ENCODE measurements at places on chromosomes 5 and 9. TPM values are rescaled to one million over a fixed set of nuclear protein-coding genes. Genes with fewer than 3 reads are reported as not detected.
A peak's percentile ranks its signal among the peaks of the same experiment; 100 is the strongest.

GRCh38 chr5:79845448-79846197, 145.4 kb downstream of the MTX3 start:
- no peak for DNase-seq
- H3K36me3 ChIP-seq = no peaks in the 10 kb centered on the region
- no peak overlapping the region for H3K4me3 ChIP-seq
- no peak overlapping the region for H3K27ac ChIP-seq

DNA sequence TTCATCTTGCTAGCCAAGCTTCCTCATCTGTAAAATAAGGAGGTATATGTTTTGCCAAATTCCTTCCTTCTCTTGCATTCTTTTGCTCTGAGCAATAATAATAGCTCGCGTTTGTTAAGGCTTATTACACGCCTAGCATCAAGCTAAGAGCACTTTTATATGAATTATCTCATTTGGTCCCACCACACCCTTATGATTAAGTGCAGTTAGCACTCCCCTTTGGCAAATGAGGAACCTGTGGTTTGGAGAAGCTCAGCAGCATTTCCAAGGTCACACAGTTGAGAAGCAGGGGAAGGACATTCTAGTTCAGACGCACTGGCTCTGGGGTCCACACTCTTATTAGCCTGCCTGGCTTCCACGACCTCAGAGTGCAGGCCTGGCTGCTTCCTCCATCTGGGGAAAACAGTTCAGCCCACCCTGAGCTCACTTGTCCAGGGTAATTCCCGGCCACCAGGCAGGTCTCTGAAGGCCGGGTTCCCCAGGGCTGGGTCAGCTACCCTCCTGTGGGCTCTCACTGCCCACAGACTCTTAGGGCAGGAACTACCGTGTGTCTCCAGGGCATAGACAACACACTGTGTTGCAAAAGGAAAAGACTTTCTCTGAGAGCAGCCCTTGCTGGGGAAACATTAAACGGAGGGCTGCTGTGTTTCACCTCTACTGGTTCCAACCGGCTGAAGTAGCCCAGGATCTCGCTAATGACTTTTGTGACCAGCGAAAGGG, 9.9 kb upstream of the FBP1 start:
- H3K4me1 ChIP-seq = peaks cover 5% of the 10 kb centered on the region
- peak overlapping the region; percentile 71 for H3K27ac ChIP-seq
- H3K36me3 ChIP-seq = no peaks in the 10 kb centered on the region
- H3K4me3 ChIP-seq = no peak overlapping the region
- peak; percentile 30 for DNase-seq

DNA sequence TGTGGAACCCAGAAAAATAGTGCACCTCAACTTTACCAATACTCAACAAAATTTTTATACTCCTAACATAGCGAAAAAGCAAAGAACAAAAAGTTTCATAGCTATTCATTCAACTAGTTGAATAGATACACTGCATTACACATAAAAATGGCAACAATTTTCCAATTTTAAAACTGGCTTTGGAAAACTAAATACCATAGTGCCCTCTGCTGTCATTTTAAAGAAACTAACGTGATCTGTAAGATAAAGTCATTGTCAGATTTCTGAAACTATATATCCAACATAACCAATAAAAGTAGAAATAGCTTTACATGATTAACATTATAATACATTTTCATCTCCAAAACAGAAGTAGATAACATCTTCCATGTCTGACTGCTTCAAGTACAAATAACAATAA, 31.6 kb downstream of the DTWD2 start:
- H3K36me3 ChIP-seq = no peaks in the 10 kb centered on the region
- DNase-seq = no peak
- no peak overlapping the region for H3K4me3 ChIP-seq
- no peaks in the 10 kb centered on the region for H3K4me1 ChIP-seq
- H3K27ac ChIP-seq = no peak overlapping the region

DNA sequence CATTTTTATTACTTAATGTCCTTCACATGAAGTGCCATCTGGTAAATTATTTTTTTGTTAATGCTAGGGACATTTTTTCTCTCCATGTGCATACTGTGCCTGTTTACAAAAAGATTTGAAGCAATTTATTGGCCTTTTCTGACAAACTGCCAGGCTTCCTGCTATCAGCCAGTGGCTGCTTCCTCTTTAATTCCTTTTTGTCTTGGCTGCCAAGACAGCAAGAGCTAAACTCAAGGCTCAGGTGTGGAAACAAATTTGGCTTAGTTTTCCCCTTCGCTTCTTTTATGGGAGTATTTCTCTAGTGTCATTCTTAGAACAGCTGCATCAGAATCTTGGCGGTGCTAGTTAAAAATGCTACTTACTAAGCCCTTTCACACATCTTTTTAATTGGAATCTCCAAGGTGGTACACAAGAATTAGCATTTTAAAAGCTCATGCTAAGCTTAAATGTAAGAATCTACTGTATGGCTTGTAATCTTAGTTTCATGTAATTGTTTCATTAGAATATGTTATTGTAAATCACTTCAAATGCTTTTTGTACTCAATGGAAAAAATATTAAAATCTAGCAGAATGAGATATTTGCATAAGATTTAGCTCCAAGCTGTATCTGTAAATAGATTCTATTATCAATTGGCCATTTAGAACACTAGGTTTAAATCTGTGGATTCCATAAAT, 134.2 kb upstream of the RASGRF2 start:
- no peak overlapping the region for H3K4me3 ChIP-seq
- H3K36me3 ChIP-seq = no peaks in the 10 kb centered on the region
- no peaks in the 10 kb centered on the region for H3K27me3 ChIP-seq
- no peak overlapping the region for H3K27ac ChIP-seq

DNA sequence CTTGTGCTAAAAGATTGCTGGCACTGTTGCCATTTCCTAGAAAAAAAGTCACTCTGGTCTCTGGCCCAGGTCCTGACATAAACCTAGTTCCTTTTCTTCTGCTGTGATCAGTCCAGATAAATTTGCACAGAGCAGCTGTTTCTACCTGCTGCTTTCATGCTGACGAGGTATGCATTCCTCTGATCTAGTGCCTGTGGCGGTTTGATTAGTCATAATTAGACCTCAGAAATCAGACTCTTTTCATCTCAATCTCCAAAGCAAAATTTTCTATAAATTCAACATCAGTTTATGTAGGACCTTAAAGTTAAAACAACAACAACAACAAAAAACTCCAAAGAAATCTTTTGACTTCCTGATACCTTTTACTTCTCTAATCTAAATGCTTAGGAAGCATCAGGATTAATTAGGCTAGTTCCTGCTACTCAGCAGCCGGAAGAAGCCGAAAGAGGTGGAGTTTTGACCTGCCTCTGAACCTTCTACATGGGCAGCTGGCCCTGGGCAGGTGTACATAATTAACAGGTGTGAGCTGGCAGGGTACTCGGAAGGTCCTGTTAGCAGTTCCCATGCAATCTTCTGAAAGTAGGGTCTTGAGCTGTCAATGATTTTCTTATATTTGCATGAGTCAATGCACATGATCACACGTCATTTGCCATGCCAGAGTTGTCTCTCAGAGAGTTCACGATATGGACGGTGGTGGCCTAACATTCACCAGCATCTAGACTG, 83.3 kb upstream of the CCDC112 start:
- no peaks in the 10 kb centered on the region for H3K27me3 ChIP-seq
- DNase-seq = peak; percentile 84
- H3K4me1 ChIP-seq = peaks cover 3% of the 10 kb centered on the region
- no peaks in the 10 kb centered on the region for H3K36me3 ChIP-seq
- peak overlapping the region; percentile 8 for H3K4me3 ChIP-seq
- no peak overlapping the region for H3K27ac ChIP-seq

- H3K4me1 ChIP-seq = peaks cover 3% of the 10 kb centered on the region
- H3K4me3 ChIP-seq = no peak overlapping the region
- no peak for DNase-seq
- no peaks in the 10 kb centered on the region for H3K36me3 ChIP-seq
Measured at GRCh38 chr5:141487131-141487530, 1.8 kb upstream of the PCDHGC5 start.

GRCh38 chr5:107661038-107661649, 9.6 kb downstream of the EFNA5 start:
- H3K4me1 ChIP-seq = peaks cover 3% of the 10 kb centered on the region
- H3K36me3 ChIP-seq = no peaks in the 10 kb centered on the region
- H3K27ac ChIP-seq = no peak overlapping the region
- no peak overlapping the region for H3K4me3 ChIP-seq
- H3K27me3 ChIP-seq = no peaks in the 10 kb centered on the region
- DNase-seq = no peak

DNA sequence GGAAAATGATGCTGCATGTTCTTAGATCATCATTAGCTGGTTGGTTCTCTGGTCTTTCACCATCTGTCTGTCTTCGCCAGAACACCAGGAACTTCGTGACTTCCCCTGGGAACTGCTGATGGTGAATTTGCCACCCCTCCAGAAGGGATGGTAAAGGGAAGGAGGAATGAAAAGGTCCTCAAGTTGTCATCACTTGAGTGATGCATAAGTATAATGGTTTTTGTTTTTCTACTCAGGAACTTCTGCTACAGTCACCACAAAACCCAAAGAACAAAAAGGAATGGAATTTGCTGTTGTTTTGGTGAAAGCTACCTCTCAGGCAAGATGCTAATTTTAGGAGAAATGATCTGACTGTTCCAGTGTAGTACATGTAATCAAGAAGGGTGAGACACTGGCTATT, 328.4 kb downstream of the ARHGEF28 start:
- H3K27me3 ChIP-seq = no peaks in the 10 kb centered on the region
- no peak overlapping the region for H3K4me3 ChIP-seq
- H3K36me3 ChIP-seq = no peaks in the 10 kb centered on the region
- no peak overlapping the region for H3K27ac ChIP-seq

- no peak for DNase-seq
- peaks cover 17% of the 10 kb centered on the region for H3K36me3 ChIP-seq
- no peaks in the 10 kb centered on the region for H3K27me3 ChIP-seq
- no peaks in the 10 kb centered on the region for H3K4me1 ChIP-seq
- no peak overlapping the region for H3K4me3 ChIP-seq
Measured at GRCh38 chr5:177256296-177256695, 47.2 kb downstream of the RAB24 start.

DNA sequence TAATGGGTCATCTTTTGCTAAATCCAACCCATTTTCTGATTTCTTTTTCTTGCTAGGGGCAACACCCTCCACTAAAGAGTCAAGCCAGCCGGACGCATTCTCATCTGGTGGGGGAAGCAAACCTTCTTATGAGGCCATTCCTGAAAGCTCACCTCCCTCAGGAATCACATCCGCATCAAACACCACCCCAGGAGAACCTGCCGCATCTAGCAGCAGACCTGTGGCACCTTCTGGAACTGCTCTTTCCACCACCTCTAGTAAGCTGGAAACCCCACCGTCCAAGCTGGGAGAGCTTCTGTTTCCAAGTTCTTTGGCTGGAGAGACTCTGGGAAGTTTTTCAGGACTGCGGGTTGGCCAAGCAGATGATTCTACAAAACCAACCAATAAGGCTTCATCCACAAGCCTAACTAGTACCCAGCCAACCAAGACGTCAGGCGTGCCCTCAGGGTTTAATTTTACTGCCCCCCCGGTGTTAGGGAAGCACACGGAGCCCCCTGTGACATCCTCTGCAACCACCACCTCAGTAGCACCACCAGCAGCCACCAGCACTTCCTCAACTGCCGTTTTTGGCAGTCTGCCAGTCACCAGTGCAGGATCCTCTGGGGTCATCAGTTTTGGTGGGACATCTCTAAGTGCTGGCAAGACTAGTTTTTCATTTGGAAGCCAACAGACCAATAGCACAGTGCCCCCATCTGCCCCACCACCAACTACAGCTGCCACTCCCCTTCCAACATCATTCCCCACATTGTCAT, 72.0 kb downstream of the NUP214 start:
- no peak overlapping the region for H3K4me3 ChIP-seq
- DNase-seq = no peak
- H3K27me3 ChIP-seq = no peaks in the 10 kb centered on the region
- H3K27ac ChIP-seq = no peak overlapping the region

DNA sequence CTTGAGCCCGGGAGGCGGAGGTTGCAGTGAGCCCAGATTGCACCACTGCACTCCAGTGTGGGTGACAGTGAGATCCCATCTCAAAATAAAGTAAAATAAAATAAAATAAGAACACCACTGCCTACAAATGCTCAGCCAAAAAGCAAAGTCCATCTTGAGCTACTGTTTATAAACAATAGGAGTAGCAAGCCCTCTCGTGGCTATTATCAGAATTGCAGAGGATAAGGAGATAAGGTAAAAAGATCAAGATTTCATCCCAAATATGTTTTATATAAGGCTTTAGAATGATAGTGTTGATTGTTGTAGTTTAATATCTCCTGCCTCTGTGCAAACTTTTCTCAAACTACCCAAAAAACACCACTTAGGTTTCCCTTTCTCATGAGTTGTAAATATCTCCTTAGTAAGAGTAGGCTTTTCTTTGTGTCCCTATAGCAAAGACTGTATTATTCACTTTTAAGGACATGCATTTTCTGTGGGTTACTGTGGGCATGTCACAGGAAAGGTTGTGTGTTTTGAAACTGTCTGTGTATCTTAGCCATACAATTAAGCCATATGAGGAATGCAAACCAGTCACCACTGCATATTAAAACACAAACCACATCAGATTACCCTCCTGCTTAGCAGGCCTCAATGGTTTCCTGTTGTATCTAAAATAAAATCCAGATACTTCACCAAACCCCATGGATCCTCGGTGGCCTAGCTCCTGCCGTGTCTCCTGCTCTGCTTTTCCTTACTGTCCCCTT, 31.8 kb upstream of the CKS2 start:
- no peaks in the 10 kb centered on the region for H3K36me3 ChIP-seq
- no peak for DNase-seq
- H3K4me1 ChIP-seq = no peaks in the 10 kb centered on the region
- no peak overlapping the region for H3K27ac ChIP-seq
- no peak overlapping the region for H3K4me3 ChIP-seq
- no peaks in the 10 kb centered on the region for H3K27me3 ChIP-seq

GRCh38 chr5:68010740-68011139, 204.8 kb upstream of the PIK3R1 start:
- no peak overlapping the region for H3K4me3 ChIP-seq
- H3K4me1 ChIP-seq = no peaks in the 10 kb centered on the region
- no peaks in the 10 kb centered on the region for H3K27me3 ChIP-seq

DNA sequence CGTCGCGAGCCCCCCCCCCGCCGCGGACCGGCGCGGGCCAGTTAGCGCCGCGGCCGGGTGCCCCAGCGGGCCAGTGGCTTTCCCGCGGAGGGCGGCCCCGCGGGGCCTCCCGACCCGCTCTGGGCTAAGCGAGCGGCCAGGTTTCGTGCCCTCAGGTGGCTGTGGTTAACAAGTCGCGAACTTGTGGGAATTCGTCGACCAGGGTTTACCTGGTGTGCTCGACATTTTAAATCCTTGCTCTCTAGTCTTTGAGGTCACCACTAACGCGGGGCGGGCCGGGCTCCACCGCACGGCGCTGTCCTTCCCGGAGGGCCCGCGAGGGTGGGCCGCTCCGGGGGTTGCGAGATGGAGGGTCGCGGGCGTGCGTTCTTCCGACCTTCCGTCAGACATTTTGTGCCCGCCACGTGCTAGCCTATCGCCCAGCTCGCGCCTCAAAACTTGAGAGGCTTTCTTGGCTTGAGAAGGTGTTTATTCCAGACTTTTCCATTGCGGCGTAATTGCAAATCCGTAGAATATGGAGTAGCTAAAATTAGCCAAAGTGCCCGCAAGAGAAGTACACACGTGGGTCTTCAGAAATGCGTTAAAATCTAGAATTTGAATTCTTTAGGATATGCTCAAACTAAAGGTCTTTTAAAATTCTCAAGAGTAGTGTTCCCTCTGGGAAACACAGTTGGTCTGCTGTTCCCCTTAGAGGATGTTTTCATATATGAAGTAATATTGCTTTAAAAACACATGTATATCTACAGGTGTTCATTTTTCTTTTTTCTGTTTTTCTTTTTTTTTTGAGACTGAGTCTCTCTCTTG, 2.1 kb downstream of the ANP32B start:
- DNase-seq = peak; percentile 55
- H3K4me3 ChIP-seq = peak overlapping the region; percentile 36

ANGPTL2 gene
- total RNA-seq = 12.4 TPM

SCGB3A2 gene
- total RNA-seq = not detected

C5orf46 gene
- not detected for total RNA-seq

Data from kidney (tissue), 22 donors.